ENCODE measurements at places on chromosomes 13 and 19.

- no peak for DNase-seq
These were observed 15.2 kb downstream of the DACH1 start for GRCh38 chr13:71851498-71852409.

DNA sequence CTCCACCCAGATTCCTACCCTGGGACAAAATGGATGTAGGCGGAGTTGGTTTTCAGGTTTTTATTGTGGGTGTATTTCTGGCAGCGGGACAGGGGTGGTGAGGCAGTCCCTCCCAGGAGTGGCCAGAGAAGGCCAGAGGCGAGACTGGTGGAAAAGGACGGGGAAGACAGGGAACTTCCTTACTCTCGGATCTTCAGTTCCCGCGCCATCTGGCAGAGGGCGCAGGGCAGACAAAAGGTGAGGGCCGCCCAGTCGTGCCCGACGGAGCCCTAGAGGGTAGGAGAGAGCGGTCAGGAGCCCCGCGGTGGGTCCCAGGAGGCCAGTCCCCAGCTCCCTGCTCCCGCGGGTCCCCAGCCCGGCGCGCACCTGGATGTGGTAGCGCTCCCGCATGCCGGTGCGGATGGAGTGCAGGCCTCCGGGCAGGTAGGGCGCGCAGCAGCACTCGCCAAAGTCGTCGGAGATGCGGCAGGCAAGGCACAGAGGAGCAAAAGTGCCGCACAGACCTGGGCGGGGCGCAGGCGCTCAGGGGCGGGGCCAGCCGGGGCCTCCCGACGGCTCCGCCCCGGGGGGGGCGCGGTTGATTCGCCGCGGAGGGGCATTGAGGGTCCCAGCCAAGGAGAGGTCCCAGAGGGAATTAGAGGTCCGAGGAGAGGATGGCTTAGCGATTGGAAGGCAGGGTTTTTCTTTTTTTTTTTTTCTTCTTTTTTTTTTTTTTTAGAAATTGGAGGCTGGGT lies 3.0 kb downstream of the CNFN start:
- DNase-seq = peak; percentile 73

DNA sequence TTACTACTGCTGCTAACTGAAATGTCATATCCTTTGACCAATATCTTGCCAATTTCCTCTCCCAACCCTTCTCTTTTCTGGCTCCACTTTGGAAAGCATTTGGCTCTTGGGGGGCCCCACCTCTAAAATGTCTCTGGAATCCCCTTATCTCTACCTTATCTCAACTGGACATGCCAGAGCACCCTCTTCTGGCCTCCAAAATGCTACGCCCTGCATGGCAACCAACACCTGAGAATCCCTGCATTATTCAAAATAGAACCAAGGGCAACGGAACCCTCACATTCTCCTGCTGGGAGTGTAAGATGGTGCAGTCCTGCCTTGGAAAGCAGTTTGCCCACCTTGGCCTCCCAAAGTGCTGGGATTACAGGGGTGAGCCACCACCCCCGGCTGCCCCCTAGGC lies 35.3 kb downstream of the CERS4 start:
- DNase-seq = no peak

- DNase-seq = no peak
These were observed 464.6 kb downstream of the FGF9 start for GRCh38 chr13:22135446-22135845.

- DNase-seq = no peak
These were observed 103.6 kb downstream of the STK24 start for GRCh38 chr13:98473135-98473787.

- no peak for DNase-seq
These were observed 339.9 kb downstream of the SLC7A1 start for GRCh38 chr13:29255567-29255966.

- no peak for DNase-seq
These were observed 38.5 kb downstream of the FBN3 start for GRCh38 chr19:8110931-8111330.

- no peak for DNase-seq
These were observed 1.9 kb upstream of the AKT2 start for GRCh38 chr19:40286971-40287421.

- DNase-seq = peak; percentile 7
These were observed 638.9 kb downstream of the LIG4 start for GRCh38 chr13:107576430-107576829.

DNA sequence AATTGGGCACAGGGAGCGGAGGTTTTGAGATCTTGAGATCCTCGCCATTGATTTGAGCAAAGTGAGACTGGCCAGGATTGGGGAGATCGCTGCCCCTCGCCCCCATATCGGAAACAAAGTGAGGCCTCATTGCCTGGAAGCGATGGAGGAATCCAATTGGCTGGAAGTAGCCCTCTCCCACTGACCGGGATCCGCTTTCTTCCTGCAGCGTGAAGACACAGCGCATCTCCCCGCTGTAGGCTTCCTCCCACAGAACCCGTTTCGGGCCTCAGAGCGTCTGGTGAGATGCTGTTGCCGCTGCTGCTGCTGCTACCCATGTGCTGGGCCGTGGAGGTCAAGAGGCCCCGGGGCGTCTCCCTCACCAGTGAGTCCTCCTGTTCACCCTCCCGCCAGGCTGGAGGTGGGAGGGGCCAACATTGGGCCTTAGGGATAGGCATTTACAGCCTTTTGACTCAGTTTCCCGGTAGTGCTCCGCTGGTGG lies 438 bp downstream of the PRKCSH start:
- DNase-seq = peak; percentile 10

DNA sequence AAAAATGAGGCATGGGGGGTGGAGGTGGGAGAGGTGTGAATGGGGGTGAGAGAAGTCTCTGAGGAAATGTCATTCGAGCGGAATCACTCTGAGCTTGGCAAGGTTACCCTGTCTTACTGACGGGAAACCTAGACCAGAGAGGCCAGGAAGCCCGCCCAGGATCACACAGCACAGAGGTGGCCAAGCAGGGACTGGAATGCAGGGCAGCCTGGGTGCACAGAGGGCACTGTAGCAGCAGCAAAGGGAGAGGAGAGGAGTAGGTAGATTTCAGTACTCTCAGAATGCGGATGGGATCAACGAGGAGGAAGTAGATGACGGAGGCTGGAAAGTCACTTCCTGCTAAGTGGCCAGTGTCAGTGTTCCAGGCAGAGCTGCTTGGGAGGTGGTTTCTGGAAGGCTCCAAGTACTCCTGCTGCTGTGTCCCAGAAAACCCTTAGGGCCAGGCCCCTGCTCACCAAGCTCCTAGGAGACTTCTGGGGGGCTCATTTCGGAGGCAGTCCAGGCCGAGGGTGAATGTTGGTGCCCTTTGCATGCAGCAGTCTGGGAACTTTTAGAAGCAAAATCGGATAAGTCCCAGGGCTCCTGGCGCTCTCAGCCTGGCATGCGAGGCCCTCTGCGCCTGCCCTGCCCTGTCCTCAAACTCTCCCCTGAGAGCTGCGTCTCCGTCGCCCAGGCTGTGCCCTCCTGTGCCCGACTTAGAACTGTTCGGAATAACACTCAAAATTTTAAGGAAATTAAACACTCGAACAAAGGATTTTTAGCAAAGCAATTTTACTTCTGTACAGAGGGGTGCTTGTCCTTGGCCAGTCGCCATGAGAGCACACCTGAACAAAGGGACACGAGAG lies 33.5 kb downstream of the DNM2 start:
- no peak for DNase-seq

- DNase-seq = no peak
These were observed 56.1 kb downstream of the PSPC1 start for GRCh38 chr13:19726611-19727010.

DNA sequence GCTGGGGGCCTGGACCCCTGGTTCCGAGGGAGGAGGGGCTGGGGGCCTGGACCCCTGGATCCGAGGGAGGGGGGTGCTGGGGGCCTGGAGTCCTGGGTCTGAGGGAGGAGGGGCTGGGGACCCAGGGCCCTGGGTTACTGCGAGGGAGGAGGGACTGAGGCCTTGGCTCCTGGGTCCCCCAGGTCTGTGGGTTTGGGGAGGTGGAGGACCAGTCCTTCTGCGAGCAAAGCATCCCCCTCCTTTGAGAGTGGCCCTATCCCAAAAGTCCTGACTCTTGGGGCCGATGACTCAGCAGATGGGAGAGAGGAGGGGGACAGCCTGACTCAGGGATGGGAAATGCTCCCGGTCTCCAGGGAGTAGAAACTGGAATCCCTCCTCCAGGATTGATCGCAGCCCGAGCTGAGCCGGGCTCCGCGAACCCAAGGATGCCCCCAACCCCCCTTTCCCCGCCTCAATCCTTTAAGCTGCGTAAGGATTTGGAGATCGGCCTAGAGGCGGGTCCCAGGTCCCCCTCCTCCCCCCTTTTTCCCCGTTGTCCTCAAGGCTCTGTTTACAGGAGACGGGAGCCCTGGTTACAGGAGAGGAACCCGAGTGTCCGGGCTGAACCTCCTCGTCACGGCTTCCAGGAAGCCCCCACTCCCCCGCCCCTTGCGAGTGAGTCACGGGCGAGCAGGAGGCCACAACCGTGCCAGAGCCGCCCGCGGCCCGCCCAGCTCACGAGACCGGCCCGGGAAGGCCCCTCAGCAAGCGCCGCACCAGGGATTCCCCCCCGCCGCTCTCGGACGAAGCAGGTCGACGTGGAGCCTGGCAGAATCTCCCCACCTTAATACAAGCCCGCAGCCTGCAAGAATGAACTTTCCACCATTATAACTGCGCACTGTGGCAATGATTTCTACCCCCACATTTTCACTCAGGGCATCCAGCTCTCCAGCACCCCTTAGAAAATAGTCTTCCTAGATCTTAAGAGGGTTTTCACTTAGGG lies 3.0 kb upstream of the ZFP36 start:
- DNase-seq = peak; percentile 97

- no peak for DNase-seq
These were observed 18.1 kb upstream of the GTF3A start for GRCh38 chr13:27406178-27406939.

- no peak for DNase-seq
These were observed 711 bp upstream of the MIPEP start for GRCh38 chr13:23889615-23890607.

DNA sequence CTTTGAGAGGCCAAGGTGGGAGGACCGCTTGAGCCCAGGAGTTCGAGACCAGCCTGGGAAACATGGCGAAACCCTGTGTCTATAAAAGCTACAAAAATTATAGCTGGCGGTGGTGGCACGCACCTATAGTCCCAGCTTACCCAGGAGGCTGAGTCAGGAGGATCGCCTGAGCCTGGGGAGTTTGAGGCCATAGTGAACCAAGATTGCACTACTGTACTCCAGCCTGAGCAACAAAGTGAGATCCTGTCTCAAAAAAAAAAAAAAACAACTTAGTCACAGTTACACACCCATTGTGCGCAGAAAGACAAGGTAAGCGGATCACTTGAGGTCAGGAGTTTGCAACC lies 728 bp upstream of the DENND1C start:
- DNase-seq = no peak

- DNase-seq = no peak
These were observed 444 bp downstream of the PROSER1 start for GRCh38 chr13:39037410-39037879.

GRCh38 chr13:45695198-45695730 lies 6.9 kb upstream of the CBY2 start:
- no peak for DNase-seq

- DNase-seq = peak; percentile 36
These were observed 13.6 kb upstream of the ZNF611 start for GRCh38 chr19:52748336-52748950.

DNA sequence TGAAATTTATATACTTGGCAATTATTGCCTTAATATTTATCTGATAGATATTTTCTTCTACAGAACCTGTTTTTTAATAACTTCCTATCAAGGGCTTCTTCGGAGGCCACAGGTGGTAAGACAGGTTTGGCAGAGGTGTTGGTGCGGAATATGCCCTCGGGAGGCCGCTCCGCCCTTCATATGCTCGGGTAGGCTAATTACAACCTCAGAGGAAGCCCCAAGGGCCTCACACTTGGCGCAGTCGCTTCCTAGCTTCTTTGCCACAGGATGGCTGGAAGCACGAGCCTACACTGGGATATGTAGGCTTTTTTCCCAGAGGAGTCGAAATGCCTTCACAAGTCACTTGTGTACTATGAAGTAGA lies 68.8 kb downstream of the LMO7 start:
- peak; percentile 54 for DNase-seq

DNA sequence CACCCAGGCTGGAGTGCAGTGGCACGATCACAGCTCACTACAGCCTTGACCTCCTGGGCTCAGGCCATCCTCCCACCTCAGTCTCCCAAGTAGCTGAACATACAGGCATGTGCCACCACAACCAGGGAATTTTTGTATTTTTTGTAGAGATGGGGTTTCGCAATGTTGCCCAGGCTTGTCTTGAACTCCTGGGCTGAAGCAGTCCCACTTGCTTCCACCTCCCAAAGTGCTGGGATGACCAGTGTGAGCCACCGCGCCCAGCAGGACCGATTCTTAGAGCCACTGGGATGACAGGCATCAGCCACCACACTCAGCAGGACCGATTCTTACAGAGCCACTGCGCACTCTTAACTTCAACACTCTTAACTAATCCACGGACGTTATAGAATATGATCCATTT lies 54.9 kb upstream of the RANBP3 start:
- no peak for DNase-seq

- no peak for DNase-seq
These were observed 92.5 kb downstream of the PTPRS start for GRCh38 chr19:5247957-5248705.

- DNase-seq = no peak
These were observed 91.3 kb downstream of the KCNRG start for GRCh38 chr13:50106559-50106958.

DNA sequence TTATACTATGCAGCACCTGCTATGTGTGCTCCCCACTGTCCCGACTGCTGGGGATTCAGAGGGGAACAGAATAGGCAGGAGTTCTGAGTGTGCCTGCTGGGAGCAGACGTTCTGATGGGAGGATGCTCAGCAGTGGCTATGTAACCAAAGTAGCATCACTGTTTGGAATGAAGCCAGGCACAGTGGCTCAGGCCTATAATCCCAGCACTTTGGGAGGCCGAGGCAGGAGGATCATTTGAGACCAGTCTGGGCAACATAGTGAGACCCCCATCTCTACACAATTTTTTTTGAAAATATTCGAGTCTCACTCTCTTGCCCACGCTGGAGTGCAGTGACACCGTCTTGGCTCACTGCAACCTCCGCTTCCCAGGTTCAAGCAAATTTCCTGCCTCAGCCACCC lies 6.0 kb downstream of the ATG4D start:
- no peak for DNase-seq

GRCh38 chr19:48819366-48819816 lies 8.6 kb upstream of the BCAT2 start:
- DNase-seq = peak; percentile 94

DNA sequence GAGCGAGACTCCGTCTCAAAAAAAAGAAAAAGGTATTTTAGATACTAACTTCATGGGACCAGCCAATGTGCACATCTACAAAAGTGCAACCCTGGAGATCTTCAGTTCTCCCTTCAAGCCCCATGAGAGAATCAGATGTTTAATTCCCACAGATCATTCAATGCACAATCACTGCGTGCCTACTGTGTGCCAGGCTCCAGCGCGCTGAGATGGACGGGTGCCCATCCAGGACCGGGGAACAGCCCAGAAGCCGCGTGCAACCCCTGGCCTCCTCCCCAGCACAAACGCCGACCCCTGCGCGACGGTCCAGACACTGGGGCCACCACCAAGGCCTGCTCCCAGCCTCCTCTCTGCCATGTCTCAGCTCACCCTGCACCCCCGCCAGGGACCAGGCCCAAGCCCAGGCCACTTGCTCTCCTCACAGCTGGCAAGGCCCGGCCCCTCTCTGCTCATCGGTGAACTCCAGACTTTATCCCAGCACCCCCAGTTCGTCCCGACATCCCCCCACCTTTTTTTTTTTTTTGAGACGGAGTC lies 5.3 kb downstream of the BTBD2 start:
- DNase-seq = no peak
